ENCODE measurements at places on chromosomes 6 and 20. TPM values are rescaled to one million over a fixed set of nuclear protein-coding genes. Genes with fewer than 3 reads are reported as not detected.

DNA sequence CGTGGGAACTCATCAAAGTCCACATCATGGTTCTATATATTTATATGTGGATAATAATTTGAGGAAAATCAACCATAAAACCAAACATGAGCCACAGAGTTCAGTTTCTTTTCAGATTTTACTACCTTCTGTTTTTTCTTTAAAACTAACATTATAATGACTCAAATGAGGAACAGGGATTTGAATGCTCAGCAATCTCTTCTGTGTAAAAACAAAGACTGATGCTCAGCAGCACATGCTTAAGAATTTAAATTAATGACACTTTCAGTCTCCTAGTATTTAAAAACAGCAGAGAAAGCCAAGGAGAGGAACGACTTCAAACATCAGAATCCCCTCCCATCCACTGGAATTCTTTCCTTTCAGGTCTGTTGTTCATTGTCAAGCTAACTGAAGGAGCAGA is 72.7 kb downstream of the PSMG4 start:
- no peak for DNase-seq

Gene SMLR1
- total RNA-seq = 65.2 TPM

GRCh38 chr6:118391086-118391485 is 157.0 kb upstream of the PLN start:
- DNase-seq = no peak

Gene PCSK2
- 0.09 TPM for total RNA-seq

GRCh38 chr20:59603781-59604541 is at the start of gene PHACTR3:
TSS of gene PHACTR3 (plus strand) at chr20:59604540. CDS start at chr20:59605015, 475 bp downstream.
- DNase-seq = no peak

- no peak for DNase-seq
Measured at GRCh38 chr6:158387036-158387435, 74.8 kb downstream of the TULP4 start.

DNA sequence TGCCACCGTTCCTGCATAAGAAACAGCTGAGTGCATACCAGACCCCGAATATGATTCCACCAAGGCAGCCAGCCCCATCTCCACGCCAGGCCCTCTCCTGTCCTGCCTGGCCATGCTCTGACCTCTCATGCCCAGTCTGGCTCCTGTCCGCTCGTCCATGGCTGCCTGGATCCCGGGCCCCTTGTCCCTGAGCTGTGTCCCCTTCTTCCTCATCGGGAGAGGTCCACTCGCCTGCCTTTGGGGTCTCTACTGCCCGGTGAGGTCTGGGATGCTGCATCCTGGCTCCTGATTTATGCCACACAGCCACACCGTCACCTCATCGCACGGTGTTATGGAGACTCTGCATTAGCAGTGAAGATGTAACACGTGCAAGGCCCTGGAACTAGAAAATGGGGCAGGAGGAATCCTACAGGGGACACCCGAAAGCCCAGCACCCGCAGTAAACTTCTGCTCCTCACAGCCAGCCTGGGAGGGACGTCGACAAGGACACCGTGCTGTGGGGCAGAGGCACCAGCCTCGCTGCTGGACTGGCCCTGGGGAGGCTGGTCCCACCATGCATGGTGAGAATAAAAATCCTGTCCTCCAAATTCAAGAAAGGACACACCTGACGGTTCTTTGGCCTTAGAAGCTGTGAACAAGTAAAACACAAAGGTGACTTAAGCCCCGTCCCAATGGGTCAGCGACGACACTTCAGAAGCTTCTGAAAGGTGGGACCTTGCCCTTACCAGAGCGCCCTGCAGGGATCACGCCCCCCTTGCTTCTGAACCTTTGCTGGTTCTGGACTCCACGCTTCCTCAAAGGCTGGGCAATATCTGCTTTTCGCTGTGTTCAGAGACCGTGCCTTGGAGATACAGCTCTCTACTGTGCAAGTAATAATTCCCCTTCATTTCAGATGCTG is 103.0 kb downstream of the DLL1 start:
- no peak for DNase-seq

DNA sequence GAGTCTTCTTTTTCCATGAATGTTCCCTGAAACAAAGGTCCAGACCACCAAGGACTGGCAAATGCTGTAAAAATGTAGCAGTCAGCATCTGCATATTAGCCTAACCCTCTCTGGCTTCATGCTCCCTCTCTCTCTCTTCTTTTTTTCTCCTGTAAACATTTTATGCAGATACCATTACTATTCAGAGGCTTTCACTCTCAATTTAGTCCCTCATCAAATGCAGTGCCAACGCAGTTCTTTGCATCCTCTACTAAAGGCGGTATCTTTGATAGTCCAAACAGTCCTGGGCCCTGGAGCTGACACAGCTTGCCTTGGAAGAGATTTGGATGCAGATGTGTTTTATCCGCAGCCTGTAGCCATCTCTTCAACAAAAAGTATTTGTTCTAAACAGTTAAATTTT is 167.1 kb upstream of the MMS22L start:
- no peak for DNase-seq

DNA sequence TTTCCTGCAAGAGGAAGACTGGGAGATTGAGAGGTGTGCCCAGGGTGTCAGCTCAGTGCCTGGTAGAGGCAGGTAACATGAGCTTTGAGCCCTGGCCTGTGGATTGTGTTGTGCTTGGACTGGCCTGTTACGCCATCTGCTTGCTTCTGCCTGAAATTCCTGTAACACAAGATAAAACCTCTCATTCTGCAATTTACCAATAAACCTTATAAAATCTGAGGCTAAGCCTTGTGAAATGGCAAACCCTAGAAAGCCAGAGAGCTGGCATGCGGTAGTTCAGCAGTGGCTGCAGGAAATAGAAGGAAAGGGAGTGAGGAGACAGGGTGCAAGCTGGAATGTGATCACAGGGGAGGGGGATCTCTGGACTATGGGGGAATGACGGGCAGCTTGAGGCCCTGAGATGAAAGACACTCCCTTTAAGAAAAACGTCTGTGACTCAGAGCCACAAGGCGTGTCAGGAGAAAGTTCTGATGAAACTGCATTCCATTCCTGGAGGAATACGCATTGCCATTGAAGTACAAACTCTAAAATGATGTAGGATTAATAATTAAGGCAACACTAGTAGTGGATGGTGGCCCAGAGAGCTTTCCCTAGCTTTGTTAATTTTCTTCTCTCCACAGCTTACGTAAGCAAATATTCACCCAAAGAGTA is 26.3 kb upstream of the TFAP2A start:
- DNase-seq = no peak

DNA sequence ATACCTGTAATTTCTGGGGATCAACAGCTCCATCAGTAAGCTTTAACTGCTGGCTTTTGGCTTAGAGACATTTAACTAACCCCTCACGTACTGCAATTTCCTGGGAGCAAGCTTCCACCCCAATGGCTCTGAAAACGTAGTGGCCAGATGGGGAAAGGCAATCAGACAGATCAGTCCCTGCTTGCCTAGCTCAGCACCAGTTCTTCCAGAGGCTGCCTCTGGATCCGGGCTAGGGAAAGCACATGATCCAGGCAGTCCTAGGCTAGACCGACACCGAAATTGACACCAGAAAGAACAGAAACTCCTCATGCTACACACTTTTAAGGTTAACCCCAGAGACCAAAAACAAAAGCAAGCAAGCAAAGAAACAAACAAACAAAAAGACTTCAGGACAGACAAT is 13.3 kb downstream of the PREP start:
- no peak for DNase-seq

DNA sequence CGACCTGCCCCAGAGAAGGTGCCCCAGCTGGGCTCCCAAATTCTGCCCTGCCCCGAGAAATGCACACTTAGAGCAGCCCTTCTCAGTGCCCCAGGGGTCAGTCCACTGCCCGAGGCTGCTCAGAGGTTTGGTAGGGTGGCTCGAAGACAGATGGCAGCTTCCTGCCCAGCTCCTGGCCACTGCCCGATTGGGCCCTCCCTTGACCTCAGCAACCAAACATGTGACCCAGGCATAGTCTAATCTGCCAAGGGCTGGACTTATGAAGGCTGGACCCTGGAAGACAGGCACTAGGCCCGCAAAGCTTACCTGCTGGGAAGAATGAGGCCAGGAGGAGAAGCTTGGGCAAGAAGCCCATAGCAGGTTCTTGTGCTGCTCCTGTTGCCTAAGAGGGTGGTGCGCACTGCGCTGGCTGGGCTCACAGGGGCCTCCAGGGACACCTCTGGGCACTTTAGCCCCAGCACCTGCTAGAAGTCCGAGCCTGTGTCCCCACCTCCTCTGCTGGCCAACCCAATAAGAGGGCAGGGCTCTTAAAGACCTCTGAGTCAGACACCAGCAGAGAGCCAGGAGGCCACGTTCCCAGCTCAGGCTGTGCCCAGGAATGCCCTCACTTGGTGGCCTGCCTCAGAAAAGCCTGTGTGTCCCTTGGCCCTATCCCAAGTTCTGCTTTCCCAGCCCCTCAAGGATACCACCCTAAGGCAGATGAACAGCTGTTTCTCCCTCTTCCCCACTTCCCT is 5.5 kb downstream of the SIGLEC1 start:
- no peak for DNase-seq

DNA sequence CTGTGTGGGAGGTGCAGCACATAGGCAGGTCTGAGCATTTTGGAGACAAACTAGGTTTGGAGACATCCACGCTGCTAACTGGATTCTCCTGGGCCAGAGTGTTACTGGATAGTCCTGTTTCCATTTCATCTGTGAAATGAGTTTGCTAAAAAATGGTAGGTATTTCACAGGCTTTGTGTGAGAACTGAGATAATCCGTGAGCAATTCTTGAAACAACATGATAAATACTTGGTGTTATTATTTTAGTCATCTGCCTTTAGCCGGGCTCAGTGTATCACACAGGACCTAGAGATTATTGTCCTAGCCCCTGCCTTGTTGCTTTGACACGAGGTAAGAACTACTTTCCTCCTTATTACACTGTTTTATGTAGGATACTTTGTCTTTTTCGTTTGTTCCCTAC is 63.0 kb downstream of the PRR18 start:
- DNase-seq = no peak

DNA sequence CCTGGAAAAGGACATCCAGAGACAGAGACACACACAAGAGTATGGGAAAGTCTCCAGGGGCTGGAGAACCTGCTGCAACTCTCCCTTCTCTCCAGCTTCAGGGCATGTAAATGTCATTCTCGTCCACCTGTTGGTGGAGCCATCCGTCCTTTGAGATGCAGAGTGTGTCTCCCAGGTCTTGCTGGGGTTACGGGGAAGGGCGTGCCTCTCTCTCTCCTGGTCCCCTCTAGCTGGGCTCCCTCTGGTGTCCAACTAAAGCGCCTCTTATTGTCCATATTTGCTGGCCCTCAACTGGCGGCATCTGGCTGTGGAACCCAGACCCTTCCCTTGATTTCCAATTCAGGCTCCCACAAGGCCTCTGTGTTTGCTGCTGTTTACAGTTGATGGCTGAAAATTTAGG is 244.1 kb downstream of the BMP7 start:
- no peak for DNase-seq

Gene ADGRF1
- total RNA-seq = not detected

- DNase-seq = no peak
Measured at GRCh38 chr20:40704828-40705227, 15.8 kb upstream of the MAFB start.

Gene HCRTR2
- not detected for total RNA-seq

- DNase-seq = no peak
Measured at GRCh38 chr6:72425003-72425681, 196.7 kb upstream of the KCNQ5 start.

Gene COL21A1
- 1.3 TPM for total RNA-seq

DNA sequence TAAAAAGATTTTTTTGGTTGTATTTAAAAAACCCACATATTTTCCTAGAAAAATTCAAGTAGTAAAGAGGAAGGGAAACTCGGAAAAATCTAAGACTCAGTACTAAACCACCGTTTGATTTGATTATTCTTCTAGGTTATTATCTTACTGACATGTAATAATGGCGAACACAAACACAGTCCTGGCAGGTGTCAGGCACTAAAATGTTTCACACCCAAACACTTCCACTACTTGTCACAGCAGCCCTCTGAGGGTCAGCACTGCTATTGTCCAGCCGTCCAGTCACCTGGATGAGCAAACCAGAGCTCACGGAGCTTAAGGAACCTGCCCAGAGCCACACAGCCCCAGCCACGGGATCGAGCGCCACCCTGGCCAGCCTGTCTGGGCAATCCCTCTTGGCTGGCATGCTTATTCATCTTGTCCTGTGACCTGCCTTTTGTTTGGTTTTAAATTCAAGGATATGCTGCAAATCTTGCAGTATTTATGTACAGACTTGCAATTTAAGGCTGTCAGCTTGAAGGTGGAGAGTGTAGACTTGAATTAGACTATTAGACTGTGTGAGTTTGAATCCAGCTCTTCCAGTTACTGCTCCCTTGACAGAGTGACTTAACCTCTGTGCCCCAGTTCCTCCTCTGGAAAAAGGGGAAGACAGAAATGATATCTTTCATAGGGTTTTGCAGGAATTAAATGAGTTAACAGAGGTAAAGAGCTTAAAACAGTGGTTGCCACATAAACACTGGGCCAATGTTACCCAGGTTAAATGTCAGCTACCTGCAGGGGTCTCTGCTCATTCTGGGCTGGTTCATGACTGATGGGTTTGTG is 82.2 kb downstream of the CDYL start:
- DNase-seq = no peak

- no peak for DNase-seq
Measured at GRCh38 chr6:86963352-86963751, 26.0 kb downstream of the HTR1E start.

GRCh38 chr6:38133932-38134703 is 314.6 kb downstream of the ZFAND3 start:
- DNase-seq = no peak

Gene C6orf132
- total RNA-seq = not detected

DNA sequence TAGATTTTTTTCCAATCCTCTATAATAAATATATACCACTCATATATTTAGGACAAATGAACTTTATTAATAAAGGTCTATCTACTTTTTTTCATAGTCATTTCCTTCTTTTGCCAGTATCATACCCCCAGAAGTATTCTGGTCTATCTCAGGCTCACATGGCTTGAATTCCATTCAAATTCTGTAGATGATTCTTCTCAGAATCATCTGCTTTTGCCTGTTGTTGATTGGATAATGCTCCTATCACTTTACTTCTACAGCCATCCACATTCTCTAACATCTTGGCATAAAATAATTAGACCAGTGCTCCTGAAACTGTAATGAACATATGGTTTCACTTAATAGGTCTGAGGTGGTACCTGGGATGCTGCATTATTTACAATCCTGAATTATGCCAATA is 121.2 kb downstream of the GFRAL start:
- no peak for DNase-seq

- DNase-seq = no peak
Measured at GRCh38 chr6:150093397-150093796, 24.5 kb upstream of the ULBP3 start.

GRCh38 chr6:82017288-82017687 is 230.3 kb downstream of the IBTK start:
- DNase-seq = no peak

- peak; percentile 41 for DNase-seq
Measured at GRCh38 chr6:77466055-77466450, 2.8 kb upstream of the HTR1B start.
